Astrocyte of the cerebellum (primary cell): ENCODE measurements at places on chromosomes 7 and 10.
A peak's percentile ranks its signal among the peaks of the same experiment; 100 is the strongest.

GRCh38 chr10:48958598-48959190, 19.1 kb upstream of the LRRC18 start:
- no peak for DNase-seq

- no peak for DNase-seq
These were observed 435.2 kb downstream of the PLXNA4 start for GRCh38 chr7:132141109-132141508.

DNA sequence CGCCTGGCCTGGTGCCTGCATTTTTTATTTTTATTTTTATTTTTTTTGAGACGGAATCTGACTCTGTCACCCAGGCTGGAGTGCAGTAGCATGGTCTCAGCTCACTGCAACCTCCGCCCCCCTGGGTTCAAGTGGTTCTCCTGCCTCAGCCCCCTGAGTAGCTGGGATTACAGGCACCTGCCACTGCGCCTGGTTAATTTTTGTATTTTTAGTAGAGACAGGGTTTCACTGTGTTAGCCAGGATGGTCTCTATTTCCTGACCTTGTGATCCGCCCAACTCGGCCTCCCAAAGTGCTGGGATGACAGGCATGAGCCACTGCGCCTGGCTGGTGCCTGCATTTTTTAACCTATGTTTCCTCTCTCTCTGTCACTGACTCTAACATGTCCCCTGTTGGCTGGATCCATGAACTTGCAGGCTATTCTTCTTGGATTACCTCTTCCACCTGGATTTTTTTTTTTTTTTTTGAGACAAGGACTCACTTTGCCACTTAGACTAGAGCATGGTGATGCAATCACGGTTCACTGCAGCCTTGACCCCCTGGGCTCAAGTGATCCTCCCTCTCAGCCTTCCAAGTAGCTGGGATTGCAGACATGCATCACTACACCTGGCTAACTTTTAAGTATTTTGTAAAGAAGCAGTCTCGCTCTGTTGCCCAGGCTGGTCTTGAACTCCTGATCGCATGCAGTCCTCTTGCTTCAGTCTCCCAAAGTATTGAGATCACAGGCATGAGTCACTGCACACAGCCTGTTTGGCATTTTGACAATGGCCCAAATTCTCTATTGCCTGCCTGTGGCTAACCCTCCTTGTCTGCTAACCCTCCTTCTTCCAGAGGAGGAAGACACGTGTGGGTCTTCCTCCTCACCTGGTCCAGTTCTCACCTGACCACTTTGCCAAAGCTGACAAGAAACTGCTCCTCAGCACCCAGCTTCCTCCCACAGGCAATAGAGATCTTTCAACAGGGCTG, 23.0 kb upstream of the PRPF18 start:
- no peak for DNase-seq

GRCh38 chr7:157358041-157358752, 21.4 kb downstream of the DNAJB6 start:
- no peak for DNase-seq

- no peak for DNase-seq
These were observed 73.1 kb upstream of the UCN3 start for GRCh38 chr10:5291501-5292195.

GRCh38 chr10:62650411-62650810, 154.1 kb upstream of the ADO start:
- no peak for DNase-seq

GRCh38 chr7:67306331-67306730, 309.7 kb downstream of the TYW1 start:
- no peak for DNase-seq

DNA sequence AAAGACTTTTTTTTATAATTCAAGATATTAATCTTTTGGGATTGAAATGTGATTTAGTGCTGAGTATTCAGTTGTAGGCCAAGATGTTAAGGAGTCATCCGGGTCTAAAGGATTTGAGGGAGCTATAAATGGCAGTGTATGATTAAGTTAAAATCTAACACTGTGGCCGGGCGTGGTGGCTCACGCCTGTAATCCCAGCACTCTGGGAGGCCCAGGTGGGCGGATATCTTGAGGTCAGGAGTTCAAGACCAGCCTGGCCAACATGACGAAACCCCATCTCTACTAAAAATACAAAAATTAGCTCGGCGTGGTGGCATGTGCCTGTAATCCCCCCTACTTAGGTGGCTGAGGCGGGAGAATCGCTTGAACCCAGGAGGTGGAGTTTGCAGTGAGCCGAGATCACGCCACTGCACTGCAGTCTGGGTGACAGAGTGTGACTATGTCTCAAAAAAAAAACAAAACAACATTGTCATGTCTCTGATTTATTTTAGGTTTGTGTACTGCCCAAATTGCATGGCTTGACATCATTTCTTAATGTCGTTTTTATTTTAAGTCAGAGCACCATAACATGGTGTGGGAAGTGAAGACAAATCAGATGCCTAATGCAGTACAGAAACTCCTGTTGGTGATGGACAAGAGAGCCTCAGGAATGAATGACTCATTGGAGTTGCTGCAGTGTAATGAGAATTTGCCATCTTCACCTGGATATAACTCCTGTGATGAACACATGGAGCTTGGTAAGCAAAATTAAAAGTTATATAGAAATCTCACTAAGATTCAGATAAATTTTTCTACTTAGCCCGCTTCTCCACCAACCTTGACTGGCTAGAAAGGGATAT, 10.7 kb downstream of the HBP1 start:
- peak; percentile 12 for DNase-seq
